Activated CD4-positive, CD25-positive, alpha-beta regulatory T cell treated with anti-CD3 and anti-CD28 coated beads, Interleukin-2, amount 50 U/mL, for 72 hours (primary cell): ENCODE measurements at places on chromosomes 5 and 9.

DNA sequence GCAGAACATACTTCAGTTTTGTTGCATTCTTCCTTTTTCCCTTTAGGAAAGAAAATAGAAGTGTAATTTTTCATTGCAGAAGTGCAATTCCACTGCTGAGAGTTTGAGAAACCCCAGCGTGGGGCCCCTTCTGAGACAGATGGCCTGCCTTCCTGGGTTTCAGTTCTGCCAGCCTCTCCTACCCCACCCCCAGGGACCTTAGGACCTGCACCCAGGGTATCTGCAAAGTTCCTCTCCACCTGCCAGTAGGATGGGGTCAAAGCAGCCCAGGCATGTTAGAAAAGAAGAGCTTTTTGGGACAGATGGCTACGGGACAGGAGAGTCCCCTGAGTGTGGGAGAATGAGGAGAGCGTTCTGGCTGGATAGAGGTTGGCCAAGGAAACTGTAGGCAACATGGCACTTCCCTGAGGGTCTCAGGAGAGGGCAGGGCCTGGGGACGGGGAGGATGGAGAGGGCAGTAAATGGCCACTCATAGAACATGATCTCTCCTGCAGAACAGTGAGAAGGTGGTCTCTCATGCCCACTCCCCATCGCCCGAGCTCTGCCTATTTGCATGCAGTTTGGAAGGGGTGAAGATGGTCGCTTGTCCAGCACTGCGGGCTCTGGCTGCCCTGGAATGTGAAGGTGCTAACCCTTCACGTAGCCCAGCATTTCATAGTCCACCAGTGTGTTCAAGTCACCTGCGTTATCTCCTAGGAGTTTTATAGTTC lies at the start of gene TIFAB:
TIFAB (minus strand) TSS at position 31 of the 710 bp plus-strand sequence. CDS start 2,412 bp downstream, outside the sequence.
- DNase-seq, result no peak

DNA sequence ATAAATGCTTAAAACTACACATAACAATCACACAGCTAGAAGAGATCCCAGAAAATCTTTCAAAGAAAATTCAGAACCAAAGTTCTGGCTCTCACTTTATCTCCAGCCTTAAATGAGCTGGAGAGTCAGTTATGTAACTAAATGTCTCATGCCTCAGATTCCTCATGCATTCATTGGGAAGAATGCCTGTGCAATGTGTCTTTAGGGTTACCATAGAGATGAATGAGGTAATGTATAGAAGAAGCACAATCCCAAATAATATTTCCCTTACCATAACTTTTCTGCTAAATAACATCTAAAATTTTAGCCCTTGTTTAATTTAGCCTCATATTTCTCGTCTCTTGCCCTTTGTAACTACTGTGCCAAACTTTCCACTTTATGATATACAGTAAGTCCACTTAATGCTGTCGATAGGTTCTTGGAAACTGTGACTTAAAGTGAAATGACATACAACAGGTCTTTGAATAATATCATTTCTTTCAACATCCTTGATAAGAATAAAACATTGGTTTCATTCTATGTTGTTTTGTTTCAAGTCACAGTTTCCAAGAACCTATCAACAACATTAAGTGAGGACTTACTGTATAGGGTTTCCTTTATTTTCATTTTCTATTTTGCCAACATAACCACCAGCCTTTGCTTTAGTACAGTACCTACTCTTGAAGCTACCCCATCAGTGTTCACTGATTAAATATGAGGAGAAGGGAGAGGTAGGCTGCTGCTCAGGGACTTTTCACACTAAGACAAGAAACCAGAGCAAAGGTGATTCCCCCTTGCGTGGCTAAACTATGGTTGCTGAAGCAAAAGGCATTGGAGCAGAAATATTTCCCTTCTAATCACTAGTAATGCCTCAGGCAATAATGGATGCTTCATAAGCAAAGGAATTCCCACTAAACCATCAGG lies 295.7 kb upstream of the PTGER4 start:
- no peak for DNase-seq

DNA sequence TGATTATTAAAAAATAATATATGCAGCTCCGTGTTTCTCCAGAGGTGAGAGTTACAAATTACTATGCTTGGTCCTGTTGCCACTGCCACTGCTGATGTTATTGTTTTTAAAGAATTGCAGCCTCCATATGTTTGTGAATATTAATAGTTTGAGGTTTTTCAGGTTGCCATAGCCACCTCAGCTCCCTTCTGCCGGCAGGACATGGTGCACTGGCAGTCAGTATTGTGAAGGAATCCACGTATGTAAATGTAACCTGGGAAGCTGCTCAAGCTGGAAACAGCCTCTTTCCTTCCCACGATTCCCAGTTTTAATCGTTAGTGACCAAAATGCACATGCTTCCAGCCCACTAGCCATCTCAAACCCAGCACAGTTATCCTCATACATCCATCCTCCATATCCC lies 184.4 kb upstream of the CCNG1 start:
- no peak for DNase-seq

DNA sequence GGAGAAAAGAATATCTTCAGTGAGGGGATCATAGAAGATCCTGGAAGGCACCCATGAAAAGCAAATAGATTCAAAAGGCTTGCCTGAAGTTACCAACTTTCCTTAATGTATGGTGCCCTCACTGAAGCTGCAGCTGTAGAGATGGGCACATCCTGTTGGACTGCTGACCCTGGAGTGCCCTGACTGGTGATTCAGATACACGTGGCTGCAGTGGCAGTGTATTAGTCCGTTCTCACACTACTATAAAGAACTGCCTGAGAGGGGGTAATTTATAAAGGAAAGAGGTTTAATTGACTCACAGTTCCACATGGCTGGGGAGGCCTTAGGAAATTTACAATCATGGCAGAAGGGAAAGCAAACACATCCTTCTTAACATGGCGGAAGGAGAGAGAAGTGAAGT lies 80.3 kb downstream of the OSMR start:
- DNase-seq, result no peak

GRCh38 chr5:78731884-78732283 lies 83.3 kb upstream of the LHFPL2 start:
- no peak for DNase-seq

GRCh38 chr5:124843596-124843899 lies 97.1 kb upstream of the ZNF608 start:
- DNase-seq, result no peak

- no peak for DNase-seq
Observed at GRCh38 chr9:22052376-22052945, 43.4 kb upstream of the CDKN2B start.

- no peak for DNase-seq
Observed at GRCh38 chr5:131595088-131596033, 39.7 kb downstream of the RAPGEF6 start.

DNA sequence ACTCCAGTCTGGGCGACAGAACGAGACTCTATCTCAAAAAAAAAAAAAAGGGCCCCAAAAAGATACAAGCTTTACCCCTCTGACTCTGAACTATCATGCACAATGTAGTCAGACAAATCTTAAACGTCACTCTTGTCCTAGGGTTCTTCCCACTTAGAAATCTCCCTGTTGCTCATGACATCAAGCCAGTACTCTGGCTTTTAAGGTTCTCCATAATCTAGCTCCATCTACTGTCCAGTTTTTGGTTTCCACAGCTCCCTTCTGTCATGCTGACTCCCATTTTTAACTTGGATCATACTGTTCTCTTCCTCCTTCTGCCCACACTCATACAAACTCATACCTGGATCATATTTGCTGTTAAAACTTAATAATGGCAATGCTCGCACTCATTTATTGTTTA lies 156.7 kb upstream of the TLX3 start:
- DNase-seq, result no peak

DNA sequence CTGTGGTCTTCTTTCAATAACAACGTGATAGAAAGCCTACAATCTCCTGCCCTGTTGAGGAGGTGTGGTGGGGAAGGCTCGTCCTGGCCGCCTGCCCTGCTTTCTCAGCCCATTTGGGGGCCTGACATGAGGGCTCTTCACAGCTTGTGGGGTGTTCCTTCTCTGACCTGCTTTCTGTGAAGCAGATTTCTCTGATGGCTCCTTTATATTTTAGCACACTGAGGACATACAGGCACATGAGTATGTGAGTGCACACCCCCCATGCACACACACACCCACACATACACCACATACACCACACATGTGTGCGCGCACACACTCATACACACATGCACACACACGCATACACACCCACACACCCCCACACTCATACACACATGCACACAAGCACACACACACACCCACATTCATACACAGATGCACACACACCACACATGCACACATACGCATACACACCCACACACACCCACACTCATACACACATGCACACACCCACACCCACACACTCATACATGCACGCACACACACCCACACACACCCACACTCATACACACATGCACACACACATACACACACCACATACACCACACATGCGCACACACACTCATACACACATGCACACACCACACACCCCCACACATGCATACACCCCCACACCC lies 117.5 kb downstream of the COL5A1 start:
- DNase-seq, result no peak

DNA sequence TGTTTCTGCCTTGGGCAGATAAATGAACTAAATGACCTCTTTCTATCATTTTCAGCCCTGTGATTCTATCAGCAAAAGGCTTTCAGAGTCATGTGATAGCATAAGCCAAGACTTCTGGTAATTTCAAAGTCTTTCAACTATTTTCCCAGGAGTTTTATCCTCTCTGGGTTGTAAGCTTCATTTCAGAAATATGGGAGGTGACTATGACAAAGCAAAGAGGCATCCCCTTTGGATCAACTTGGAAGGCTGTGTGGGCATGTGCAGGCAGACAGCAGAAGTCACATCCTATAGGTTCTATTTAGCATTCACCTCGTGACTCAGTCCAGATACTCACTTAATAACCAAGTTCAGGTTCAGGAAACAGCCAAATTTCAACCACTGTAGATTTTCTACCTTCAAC lies 149.0 kb upstream of the FST start:
- DNase-seq, result no peak

DNA sequence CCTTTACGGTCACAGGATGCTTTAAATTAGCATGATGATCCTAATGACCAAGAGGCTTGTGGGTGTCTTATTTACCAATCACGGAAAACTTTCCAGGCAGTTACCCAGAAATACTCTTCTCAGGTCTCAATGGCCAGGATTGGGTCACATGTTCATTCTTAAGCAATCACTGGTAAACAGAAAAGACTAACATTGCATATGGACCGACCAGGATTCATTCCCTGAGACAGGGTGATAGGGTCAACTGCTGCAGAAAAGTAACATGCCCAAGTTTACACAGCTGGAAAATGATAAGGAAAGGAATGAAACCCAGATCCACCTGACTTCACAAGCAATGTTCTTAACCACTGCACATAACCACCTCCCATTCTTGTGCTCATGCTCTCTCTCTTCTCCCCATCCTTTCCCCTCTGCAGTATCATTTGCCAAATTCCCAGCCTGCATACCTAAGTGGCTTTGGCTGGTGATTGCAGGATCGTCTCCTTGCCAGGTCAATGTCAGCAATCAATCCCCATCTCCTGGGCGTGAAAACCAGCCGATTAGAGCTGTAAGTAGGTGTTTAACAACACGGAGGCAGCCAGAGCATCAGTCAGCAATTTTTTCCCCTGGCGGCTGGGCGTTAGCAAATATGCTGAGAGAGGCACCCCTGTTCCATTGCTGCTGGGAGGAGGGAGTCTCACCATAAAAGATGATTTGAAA lies 219.4 kb downstream of the NMUR2 start:
- no peak for DNase-seq

DNA sequence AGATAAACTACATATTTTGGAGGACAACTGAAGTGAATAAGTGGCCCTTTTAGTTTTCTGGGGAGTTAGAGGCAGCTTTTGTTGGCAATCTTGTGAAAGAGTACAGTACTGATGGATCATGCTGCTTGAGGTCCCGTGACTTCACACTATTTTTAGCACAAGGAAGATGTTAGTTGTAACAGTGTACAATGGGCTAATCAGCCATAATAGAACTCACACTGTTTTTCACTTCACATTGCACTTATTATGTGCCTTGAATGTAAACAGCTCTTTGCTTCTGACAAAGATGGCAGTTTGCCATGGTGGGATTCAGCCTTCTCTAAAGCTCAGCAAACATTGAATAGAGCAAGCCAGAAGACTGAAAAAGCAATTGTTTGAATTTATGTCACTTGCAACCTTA lies 176.7 kb upstream of the ZNF608 start:
- DNase-seq, result no peak

GRCh38 chr5:60493372-60493771 lies 206.6 kb downstream of the DEPDC1B start:
- DNase-seq, result no peak

DNA sequence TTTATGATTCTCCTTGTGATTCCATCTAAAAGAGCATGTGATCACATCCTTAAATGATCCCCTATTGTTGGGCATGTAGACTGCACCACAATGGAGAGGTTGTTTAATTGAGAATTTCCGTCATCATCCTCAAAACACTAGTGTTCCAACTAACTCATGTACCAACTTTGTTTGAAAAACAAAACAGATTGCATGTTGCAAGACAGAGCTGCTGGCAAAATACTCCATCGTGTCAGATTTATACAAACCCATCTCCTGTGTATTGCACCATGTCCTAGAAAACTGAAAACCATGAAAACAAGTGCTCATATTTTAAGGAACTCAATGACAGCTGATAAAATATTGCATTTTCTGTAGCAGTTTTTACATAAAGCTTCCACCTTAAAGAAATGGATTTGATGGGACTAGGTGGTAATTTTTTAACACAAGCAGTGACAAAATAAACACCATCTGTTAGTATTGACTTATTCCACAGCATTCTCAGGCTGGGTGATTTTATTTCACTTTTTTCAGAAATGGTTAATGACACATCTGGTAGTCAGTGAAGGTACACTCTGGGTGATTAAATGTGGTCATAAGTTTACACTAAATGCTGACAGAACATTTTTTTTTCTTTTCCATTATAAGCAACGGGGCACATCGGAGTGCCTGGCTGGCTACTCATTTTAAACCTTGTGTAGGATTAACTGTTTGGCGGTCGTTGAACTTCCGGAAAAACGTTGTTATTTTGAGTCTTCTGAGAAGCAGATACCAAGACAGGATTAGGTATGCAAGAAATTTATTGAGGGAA lies 602.9 kb upstream of the WWC1 start:
- DNase-seq, result no peak

- no peak for DNase-seq
Observed at GRCh38 chr5:1660511-1660910, 136.8 kb upstream of the LPCAT1 start.

- no peak for DNase-seq
Observed at GRCh38 chr5:124253203-124253810, 493.1 kb downstream of the ZNF608 start.

GRCh38 chr9:8750639-8751051 lies 951.1 kb upstream of the DMAC1 start:
- DNase-seq, result no peak

GRCh38 chr9:115333277-115334070 lies 215.5 kb upstream of the TNC start:
- no peak for DNase-seq

- no peak for DNase-seq
Observed at GRCh38 chr9:121690316-121690715, 38.9 kb downstream of the DAB2IP start.

- DNase-seq, result no peak
Observed at GRCh38 chr9:68522131-68522530, 18.6 kb downstream of the TMEM252 start.

DNA sequence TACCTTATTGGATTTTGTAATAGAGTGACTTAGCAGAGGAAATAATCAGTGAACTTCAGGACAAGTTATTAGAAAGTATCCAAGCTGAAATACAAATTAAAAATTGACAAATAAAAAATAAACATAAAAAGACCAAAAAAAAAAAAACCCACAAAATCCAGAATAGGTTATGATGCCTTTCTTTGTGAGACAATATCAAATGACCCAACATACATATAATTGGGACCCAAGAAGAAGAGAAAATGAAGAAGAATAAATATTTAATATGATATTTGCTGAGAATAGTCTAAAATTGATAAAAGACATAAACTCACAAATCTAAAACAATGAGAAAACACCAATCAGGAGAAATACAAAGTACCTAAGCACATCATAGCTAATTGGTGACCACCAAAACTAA lies 81.8 kb downstream of the ICE1 start:
- DNase-seq, result no peak
